Activated CD4-positive, alpha-beta T cell treated with anti-CD3 and anti-CD28 coated beads, Interleukin-2, amount 10 ng/mL, durations not matched to agents 24 days and 14 days (primary cell): ENCODE measurements at places on chromosomes 12 and 14.

- no peak for DNase-seq
These were observed 241.1 kb upstream of the FBXO33 start for GRCh38 chr14:39673270-39673711.

- DNase-seq = no peak
These were observed 109.3 kb downstream of the ITPR2 start for GRCh38 chr12:26723379-26724308.

DNA sequence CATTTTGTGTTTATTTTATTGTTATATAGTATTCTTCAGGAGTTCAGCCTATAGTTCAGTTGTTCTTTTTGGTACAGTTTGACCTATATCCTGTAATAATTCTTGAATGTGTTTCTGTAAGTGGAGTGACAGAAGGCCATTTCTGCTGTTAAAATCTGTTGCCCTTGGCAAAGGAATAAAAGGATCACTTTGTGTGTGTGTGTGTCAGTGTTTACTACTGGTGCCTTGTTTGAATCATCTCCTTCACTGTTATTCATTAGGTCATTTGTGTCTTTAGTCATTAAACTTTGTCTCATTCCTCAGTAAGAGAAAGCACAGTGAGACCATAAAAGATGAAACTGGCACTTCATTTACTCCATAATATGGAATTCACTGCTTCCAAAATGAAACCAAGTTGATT lies 130.7 kb downstream of the TMTC2 start:
- DNase-seq = no peak

- no peak for DNase-seq
These were observed 117.7 kb downstream of the ZFP36L1 start for GRCh38 chr14:68675233-68675577.

- no peak for DNase-seq
These were observed 27.3 kb downstream of the PPM1A start for GRCh38 chr14:60276347-60276746.

DNA sequence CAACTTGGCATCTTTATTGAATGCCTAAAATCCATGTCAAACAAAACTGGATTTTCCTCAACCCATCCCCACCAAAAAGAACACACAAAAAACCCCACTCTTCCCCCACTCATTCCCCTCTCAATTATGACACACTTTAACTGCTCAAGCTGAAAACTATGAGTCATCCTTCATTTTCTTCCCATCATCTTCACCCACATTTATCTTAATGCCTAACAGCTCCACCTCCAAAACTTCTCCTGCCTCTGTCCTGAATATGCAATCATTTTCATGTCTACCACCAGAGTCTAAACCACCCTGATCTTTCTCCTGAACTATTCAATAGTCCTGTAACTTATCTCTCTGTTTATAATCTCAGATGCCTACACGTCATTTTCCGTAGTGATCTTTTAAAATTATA lies 239.7 kb downstream of the BCAT1 start:
- DNase-seq = no peak

GRCh38 chr14:24297190-24297964 lies 2.2 kb downstream of the DHRS1 start:
- no peak for DNase-seq

- peak; percentile 60 for DNase-seq
These were observed 8.2 kb downstream of the SINHCAF start for GRCh38 chr12:31317471-31318395.

- DNase-seq = no peak
These were observed 27.4 kb upstream of the METAP2 start for GRCh38 chr12:95446506-95446900.
